Articular chondrocyte of knee joint (primary cell): ENCODE measurements at places on chromosomes 13 and 19. TPM values are rescaled to one million over a fixed set of nuclear protein-coding genes. Genes with fewer than 3 reads are reported as not detected.

SELENOW gene
- total RNA-seq: 143 and 166 TPM in 2 replicates

IGFL2 gene
- 0.11 TPM in 1 of 2 replicates, not detected in the other for total RNA-seq

ZNF793 gene
- 4.7 and 6.3 TPM in 2 replicates for total RNA-seq

SLC8A2 gene
- total RNA-seq: not detected in 2 replicates

ZSWIM4 gene
- 3.1 and 4.8 TPM in 2 replicates for total RNA-seq

NLRP11 gene
- total RNA-seq: not detected in 2 replicates

ZNF112 gene
- 9.8 and 11.1 TPM in 2 replicates for total RNA-seq

TMC4 gene
- 1.0 TPM in 1 of 2 replicates, not detected in the other for total RNA-seq
